ENCODE measurements at places on chromosomes 7 and 10. TPM values are rescaled to one million over a fixed set of nuclear protein-coding genes. Genes with fewer than 3 reads are reported as not detected.

- DNase-seq = no peak
Measured at GRCh38 chr7:44432381-44432977, 58.0 kb downstream of the NUDCD3 start.

DNA sequence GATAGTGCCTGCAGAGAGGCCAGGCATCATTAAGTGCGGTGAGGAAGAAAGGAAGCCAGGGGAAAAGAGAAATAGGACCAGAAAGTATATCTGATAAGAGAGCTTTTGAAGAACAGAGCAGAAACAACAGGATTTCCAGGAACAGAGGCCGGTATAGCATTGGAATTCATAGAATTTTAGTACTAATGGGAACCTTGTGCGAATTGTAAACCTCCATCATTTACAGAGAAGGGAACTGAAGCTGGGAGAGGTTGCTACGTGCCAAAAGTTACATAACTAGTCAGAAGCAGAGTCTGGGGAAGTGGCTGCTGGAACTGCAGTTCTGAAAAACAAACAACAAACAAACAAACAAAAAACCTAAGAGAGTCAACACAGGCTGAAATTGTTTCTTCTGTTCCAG is 5.4 kb upstream of the ZMYND11 start:
- no peak for DNase-seq

- DNase-seq = no peak
Measured at GRCh38 chr10:47307381-47307780, 7.4 kb downstream of the GDF10 start.

GRCh38 chr10:112244197-112244596 is 39.0 kb upstream of the TECTB start:
- DNase-seq = peak; percentile 18

SRRM3 gene
- 1.4 TPM for total RNA-seq

DNA sequence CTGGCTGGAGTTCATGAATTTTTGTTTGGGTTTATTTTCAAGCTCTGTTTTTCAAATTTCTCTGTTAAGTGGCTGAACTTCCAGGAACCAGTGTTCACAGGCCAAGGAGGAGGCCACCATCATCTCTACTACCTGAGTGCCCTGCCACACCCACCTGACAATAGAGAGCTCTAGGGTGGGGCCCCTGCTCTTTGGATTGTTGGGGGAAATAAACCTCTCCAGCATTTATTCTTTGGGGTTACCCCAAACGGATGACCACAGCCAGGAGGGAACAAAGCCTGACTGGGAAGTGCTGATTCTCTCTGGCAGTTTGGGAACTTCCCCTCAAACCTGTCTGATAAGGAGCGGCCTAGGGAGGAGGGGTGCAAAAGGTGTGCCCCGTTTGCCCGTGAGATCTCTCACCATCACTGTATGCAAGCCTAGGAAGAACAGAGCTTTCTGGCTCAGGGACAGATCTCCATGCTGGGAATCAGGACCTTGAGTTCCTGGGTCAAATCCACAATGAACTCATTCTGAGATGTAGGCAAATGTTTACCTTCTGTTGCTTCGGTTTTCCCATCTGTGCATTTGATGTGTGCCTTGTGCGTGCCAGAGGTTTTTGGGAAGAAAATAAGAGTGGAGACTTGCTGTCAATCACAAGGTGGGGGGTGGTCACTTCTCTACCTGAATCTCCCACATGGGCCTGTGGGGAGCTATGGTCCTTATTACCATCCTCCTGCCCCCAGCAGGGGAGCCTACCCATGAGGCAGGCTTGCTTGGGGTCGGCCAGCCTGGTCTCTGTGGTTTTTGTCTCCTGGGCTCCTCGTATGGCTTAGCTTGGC is 27.7 kb upstream of the PDCD4 start:
- DNase-seq = no peak

ACBD7 gene
- 1.5 TPM for total RNA-seq

TSPAN33 gene
- 7.0 TPM for total RNA-seq

NXPH1 gene
- not detected for total RNA-seq

RPP30 gene
- 61.5 TPM for total RNA-seq

SNX10 gene
- 4.4 TPM for total RNA-seq
